ENCODE measurements at places on chromosomes 7 and 10.

DNA sequence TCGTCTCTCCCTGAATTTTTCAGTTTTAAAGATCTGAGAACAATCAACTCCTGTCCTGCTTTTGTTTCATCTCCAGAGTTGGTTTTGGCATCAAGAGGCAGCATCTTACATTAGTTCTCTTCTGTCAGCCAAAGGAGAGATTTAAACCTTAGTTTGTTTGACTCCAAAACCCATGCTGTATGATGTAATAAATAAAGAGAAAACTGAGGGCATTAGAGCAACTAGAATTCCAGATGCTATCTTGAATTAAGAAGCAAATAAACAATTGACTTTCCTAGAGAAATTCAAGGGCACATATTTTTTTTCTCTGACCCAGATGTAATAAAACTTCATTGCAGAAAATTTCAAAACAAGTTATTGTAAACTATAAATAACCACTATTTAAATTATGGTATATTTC, 54.4 kb downstream of the INHBA start:
- DNase-seq, result no peak

- no peak for DNase-seq
Observed at GRCh38 chr10:77458986-77459590, 178.5 kb downstream of the KCNMA1 start.

GRCh38 chr10:98308669-98309365, 40.8 kb upstream of the LOXL4 start:
- no peak for DNase-seq

GRCh38 chr10:71933651-71934050, 30.5 kb upstream of the CHST3 start:
- peak; percentile 74 for DNase-seq

- no peak for DNase-seq
Observed at GRCh38 chr7:26648554-26648953, 215.8 kb downstream of the SKAP2 start.

DNA sequence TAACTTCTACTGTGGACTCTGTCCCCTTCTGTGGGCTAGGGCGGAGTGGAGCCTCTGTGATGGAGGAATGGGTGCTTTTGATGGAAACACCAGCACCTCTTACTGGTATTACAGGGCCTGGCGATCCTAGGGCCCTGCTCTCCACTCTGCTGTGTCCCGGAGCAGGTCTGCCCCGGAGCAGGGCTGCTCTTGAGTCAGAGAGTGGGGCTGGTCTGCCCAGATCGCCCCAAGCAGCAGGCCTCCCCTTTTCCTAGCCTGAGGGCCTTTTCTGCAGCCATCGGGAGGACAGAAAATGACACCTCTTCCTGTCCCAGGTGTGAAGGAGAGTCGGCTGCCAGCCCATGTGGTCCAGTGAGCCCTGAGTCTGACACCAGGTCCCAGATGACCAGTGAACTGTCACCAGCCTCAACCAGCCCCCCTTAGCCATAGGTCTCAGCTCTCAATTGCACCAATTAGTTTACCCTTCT, 1.4 kb downstream of the ZNF282 start:
- DNase-seq, result no peak

GRCh38 chr10:89926736-89927135, 225.3 kb downstream of the KIF20B start:
- DNase-seq, result no peak

GRCh38 chr10:132562916-132563456, 25.4 kb downstream of the INPP5A start:
- no peak for DNase-seq

DNA sequence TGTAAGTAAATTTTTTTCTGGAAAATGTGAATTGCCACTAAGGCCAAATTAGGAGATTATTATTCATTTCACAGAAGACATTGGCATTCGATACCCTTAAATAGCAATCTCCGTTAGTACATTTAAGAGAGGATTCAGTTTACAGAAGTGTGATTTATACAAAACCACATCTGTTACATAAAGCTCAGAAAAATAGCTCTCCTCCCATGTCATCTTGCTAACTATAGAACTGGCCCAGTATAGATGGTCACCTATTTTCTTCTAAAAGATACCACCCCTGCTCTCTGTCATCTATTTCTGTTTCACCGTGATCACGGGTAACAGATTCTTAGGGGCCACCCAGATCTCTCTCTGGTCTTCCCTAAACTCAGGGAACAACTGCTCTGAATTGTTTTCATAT, 119.1 kb downstream of the HIP1 start:
- DNase-seq, result no peak

- DNase-seq, result no peak
Observed at GRCh38 chr7:115822380-115822779, 208.2 kb downstream of the TFEC start.

- DNase-seq, result no peak
Observed at GRCh38 chr7:87598234-87599009, 2.3 kb downstream of the ABCB1 start.

- DNase-seq, result no peak
Observed at GRCh38 chr10:30755441-30755953, 125.9 kb upstream of the LYZL2 start.

- no peak for DNase-seq
Observed at GRCh38 chr7:132103718-132104117, 472.6 kb downstream of the PLXNA4 start.

DNA sequence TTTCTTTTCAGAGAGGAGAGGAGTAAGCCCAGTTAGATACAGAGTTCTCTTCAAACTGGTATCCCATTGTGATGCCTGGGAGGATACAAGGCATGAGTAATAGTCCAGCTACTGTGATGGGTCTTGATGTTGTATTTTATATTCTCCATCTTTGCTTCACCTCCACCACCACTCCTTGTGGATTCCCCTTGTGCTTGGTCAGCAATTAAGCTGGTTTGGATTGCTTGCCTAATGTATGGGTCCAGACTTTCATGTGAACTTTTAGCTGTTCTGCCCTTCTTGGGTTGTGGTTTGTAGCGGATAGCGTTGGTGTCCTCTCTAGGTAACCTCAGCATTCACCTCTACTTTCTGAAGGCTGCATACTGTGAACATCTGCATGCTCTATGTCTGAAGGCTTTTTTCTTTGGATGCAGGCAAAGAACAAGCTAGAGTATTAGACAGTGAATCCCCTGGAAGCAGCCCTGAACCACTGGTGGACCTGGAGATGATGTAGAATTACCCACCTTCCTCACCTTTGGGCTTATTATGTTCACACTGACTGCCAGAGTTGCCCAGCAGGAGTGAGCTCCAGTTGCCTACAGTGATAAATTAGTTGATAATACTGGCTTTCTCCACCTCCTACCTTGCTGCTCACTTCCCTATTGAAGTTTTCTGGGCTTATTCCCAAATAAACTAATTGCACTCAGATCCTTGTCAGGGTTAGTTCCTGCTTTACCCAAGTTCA, 126.5 kb upstream of the MTPN start:
- DNase-seq, result no peak

- DNase-seq, result no peak
Observed at GRCh38 chr7:45150199-45150598, 7.4 kb upstream of the RAMP3 start.

DNA sequence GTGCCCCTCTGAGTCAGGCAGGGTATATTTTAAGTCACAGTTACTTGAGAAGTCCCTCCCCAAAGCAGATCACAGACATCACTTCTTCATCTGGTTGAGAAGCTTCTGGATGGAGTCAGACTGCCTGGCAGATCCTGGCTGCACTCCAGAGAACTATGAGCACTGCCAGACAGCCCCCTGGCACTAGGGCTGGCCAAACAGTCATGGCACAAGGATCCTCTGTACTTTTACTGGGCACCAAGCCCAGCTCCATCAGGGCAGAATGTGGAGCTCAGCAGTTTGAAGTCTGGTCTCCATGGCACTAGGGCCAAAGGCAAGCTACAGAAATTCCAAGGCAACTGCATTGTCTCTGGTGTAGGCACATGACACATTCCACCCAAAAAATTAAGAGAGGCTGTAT, 162.1 kb downstream of the NRG3 start:
- DNase-seq, result no peak

DNA sequence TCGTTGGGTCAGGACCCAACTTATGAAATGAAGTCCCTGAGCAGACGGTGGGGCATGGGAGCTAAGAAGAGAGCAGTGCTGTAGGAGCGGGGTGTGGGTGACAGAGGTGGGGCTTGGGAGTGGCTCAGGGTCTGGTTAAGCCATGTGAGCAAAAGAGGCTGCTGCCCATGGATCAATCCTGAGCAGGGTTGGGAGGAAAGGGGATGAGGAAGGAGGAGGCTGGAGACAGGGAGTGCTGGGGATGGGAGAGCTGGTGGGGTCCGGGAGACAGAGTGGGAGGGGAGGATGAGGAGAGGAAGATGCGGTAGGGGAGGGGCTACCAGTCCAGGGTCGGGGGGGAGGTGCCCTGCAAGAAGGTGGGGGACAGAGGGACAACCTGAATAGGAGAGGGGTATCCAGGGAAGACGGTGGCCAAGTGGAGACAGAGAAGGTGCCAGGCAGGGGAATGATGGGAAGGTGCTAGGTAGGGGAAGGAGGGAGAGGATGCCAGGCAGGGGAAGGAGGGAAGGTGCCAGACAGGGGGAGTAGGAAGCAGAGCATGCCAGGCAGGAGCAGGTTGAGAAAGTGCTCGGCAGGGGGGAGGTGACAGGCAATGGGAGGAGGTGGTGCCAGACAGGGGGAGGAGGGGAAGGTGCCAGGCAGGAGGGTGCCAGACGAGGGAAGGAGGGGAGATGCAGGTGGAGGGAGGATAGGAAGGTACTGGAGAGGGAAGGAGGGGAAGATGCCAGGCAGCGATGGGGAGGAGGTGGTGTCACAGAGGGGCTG, 27.5 kb upstream of the SMARCD3 start:
- no peak for DNase-seq

- DNase-seq, result peak; percentile 51
Observed at GRCh38 chr10:126749015-126749655, 78.6 kb upstream of the C10orf90 start.

- no peak for DNase-seq
Observed at GRCh38 chr10:101330631-101331225, 23.2 kb upstream of the BTRC start.

DNA sequence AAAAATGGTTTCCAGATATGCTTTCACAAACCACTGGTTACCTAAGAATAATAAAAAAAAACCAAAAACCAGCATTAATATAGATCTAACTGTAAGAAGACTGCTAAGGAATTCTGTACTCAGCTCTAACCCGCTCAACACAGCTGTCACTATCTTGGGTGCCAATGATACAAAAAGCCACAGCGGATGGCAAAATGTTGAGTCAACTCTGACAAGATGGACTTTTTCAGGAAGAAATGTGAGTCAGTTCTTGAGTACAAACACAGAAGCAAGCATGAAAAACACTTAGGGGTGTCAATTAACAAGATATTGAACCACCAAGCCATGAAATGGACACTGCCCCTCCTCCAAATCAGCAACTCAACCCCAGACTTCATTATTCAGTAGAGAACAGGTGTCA, 55.0 kb downstream of the CTTNBP2 start:
- DNase-seq, result no peak

DNA sequence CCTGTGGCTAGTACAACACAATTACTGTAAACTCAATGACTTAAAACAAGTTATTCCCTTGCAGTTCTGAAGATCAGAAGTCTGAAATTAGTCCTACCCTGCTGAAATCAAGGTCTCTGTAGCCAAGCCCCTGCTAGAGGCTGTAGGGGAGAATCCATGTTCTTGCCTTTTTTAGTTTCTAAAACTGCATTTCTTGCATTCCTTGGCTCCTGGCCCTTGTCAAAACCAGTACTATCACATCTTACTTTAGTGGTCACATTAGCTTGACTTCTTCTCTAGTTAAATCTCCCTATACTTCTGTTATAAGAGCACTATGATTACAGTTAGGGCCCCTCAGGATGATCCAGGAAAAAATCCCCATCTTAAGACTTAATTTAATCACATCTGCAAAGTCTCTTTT, 567.0 kb downstream of the GFRA1 start:
- no peak for DNase-seq

- DNase-seq, result no peak
Observed at GRCh38 chr10:96415891-96416554, 57.2 kb upstream of the OPALIN start.

DNA sequence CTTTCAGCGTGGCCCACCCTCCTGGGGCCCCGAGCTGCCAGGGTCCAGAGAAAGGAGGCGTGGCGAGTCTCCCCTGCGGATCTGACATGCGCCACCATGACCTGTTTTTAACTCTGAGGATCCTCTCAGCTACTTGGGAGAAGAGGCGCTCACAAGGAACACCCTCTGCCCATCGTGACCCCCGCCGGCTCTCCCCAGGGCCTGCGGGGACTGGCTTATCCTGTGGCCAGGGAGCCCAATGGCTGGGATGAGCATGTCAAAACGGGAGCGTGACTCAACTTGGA, 93.7 kb downstream of the EBF3 start:
- DNase-seq, result no peak

GRCh38 chr7:30904561-30904960, 7.1 kb upstream of the AQP1 start:
- DNase-seq, result no peak

- no peak for DNase-seq
Observed at GRCh38 chr10:33052263-33052875, 94.3 kb upstream of the ITGB1 start.
